ENCODE measurements at places on chromosomes 5 and 9.

DNA sequence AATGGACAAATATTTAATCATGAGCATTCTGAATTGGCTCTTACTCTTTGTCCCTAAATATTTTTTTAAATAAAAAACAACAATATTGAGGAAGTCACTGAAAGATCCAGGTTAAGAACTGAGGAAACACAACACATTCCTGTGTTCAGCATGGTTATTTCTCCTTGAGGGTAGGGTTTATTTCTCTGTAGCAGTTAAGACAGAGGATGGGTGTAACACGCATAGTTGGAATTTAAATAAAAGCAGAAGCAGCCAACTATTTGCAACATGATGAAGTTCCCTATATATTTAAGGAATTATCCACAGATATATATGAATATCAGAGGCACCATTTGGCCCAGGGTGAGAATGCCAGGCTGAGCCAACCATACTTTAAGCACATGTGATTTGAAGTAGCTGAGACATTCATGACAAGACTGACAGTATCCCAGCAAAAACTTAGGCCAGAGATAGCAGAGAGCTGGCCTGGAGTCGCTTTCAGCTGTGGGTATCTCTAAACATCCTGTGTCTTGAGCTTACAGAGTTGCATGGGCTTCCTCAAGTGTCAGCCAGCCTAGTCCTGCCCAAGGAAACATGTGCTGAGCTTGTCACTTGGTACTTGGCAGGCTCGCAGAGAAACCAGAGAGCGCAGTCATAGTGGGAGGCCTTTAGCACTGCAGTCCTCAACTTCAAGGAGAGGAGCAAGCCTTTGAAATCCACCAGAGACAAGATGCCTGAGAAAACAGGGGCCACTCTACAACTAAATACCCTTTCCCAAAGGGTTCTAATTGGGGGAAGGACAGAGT, 43.6 kb downstream of the SEMA5A start:
- no peak for DNase-seq

DNA sequence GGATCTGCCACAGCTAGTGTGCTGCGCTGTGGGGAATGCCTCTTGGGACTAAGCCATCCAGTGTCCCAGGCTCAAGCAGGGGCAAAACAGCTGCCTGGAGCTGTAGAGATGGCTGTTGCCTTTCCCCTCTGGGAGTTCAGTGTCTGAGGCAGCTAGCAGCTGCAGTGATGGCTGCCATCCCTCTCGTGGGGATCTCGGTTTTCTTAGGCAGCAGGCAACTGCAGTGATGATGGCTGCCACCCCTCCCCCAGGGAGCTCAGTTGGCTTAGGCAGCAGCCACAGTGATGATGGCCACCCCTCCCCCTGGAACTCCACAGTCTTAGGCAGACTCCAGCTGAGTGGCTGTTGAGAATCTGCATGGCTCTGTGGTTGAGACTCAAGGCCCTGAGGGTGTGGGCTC, 1389.2 kb upstream of the NUDT12 start:
- no peak for DNase-seq

DNA sequence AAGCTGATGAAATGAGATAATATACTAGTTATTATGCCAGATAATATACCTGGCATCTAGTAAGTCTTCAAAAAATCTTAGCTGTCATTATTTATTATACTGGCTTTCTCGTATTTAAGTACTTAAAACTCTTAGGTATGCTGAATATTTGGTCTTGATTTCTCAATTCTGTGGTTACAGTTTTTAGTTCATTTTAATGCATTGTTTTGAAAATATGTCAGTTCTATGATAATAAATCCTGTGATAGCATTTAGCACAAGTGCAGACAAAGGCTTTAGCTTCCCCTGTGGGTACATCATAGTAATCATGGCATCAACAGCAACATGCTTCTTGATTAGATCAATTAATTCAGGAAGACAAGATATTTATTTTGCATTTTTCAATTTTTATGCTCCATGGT, 133.0 kb downstream of the SMC2 start:
- no peak for DNase-seq

- no peak for DNase-seq
Measured at GRCh38 chr9:129108083-129108804, 2.3 kb downstream of the CRAT start.
